Cortex of kidney (tissue), 1 donor: ENCODE measurements at places on chromosomes 1 and 21.

GRCh38 chr1:224380003-224380402 is 23.3 kb downstream of the CNIH4 start:
- no peak for DNase-seq

GRCh38 chr21:41152147-41152546 is 15.8 kb upstream of the BACE2 start:
- no peak for DNase-seq

DNA sequence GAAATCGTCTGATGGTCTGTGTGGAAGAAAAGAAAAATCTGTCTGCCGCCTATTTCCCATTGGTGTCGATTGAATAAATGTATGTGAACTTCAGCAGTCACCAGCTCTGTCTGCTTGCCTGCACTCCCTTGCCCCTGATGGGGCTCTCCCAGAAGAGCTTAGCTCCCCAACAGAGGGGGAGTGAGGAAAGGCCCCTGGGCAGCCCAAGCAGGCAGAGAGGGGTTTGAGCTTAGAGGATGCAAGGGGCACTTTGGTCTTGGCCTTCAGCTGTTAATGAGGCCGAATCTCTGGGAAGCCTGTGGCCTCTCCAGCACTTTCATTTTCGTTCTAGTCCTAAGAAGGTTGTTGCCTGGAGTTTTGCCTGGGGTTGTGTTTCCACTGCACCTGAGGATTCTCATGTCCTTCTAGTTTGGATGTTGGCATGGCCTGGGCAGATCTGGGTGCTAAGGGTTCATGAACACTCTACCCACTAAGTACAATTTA is 2.8 kb downstream of the FOXD2 start:
- DNase-seq, result no peak

- no peak for DNase-seq
Measured at GRCh38 chr1:85862456-85862855, 154.2 kb upstream of the ZNHIT6 start.

GRCh38 chr1:242147096-242147976 is 148.4 kb upstream of the MAP1LC3C start:
- no peak for DNase-seq

GRCh38 chr1:95903060-95903459 is 669.0 kb downstream of the RWDD3 start:
- no peak for DNase-seq

DNA sequence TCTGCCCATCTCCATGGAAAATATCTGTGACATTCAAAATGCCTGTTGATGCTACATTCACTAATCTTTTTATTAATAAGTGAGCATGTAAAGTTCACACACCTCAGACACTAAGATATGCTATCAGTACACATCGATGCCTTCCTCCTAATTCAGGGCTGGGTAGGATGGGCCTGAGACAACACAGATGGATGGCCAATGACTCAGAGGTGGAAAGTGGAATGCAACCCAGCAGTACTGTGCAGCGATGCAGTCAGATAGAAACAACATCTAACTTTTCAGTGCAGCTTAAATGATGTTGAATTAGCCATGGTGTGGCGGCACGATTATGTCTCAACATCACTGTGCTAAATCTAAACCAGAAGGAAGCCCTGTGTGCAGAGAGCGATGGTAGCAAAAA is 161.6 kb upstream of the KCNJ15 start:
- no peak for DNase-seq

- DNase-seq, result no peak
Measured at GRCh38 chr21:32087447-32087846, 191.4 kb downstream of the MIS18A start.

- no peak for DNase-seq
Measured at GRCh38 chr1:157941939-157942338, 51.5 kb upstream of the KIRREL1 start.

- no peak for DNase-seq
Measured at GRCh38 chr1:171468120-171468750, 17.1 kb upstream of the PRRC2C start.

DNA sequence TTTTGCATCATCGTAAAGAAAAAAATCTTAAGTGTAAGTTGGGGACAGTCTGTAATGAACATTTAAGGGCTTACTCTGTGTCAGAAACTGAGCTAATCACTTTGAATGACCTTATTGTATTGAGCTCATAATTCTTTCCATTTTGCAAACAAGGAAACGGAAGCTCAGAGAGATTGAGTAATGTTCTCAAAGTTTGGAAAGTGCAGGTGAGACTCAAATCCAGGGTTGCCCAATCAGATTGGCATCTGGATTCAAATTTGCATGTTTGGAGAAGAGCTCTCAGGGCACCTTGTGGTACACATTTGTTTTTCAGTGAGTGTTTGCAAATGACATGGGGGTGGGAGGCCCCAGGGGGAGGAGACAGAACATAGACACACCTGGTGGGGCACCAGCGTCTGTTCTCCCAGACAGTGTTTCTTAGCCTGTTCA is 8.0 kb downstream of the ALPL start:
- DNase-seq, result no peak

- no peak for DNase-seq
Measured at GRCh38 chr1:207647671-207648333, 2.9 kb downstream of the CR1L start.

DNA sequence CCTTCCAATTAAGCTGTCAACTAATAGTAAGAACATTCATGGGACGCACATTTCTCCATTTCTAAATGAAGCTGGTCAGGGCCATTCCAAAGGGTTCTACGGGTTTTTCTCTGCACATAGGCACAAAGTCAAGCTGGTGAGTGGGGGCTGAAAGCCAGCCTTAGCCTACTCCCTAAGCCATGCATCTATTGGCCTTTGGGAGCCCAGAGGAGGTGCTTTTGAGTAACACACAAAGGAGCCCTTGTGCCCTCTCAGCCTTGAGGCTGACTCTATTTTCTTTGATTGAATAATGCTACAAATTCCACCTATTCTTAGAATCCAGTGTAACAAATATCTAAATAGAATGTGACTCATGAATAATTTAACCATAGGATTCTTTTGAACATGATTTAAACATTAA is 73.6 kb downstream of the RGS13 start:
- DNase-seq, result no peak

GRCh38 chr1:177659281-177659680 is 310.6 kb downstream of the SEC16B start:
- no peak for DNase-seq

- DNase-seq, result no peak
Measured at GRCh38 chr1:9699361-9699760, 47.8 kb downstream of the PIK3CD start.

DNA sequence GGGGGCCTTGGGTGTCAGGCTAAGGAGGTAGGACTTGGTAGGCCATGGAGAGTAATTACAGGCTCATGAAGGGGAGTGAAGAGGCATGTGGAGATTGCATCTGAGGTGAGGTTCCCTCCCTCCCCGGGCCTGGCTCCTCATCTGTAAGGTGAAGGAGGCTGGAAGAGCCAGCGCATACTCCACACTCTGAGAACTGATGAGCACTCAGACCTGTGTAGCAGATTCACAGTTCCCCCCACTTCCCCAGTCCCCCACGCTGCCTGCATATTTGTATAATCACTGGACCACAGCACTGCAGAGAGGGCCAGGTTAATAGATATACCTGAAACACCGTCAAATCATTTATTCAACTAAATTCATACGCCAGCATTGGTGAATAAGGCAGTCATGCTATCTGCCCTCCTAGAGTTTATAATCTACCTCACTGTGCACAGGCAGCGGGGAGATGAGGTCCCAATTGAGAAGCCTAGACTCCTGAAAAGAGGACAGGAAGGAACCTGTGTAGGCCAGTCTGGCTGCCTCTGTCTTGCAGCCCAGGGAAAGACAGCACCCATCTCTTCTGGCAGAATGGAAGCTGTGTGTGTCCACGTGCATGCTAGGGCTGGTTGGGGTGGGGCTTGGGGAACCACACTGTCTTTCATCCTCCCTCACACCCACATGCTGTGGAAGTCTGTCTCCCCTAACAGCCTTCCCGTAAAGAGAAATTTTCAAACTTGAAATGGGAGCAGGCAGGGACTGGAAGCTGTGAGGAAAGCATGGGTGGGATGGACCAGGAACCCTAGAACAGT is 110.6 kb upstream of the ATP1A1 start:
- DNase-seq, result no peak

- no peak for DNase-seq
Measured at GRCh38 chr1:19273106-19273843, 15.3 kb downstream of the AKR7A3 start.

DNA sequence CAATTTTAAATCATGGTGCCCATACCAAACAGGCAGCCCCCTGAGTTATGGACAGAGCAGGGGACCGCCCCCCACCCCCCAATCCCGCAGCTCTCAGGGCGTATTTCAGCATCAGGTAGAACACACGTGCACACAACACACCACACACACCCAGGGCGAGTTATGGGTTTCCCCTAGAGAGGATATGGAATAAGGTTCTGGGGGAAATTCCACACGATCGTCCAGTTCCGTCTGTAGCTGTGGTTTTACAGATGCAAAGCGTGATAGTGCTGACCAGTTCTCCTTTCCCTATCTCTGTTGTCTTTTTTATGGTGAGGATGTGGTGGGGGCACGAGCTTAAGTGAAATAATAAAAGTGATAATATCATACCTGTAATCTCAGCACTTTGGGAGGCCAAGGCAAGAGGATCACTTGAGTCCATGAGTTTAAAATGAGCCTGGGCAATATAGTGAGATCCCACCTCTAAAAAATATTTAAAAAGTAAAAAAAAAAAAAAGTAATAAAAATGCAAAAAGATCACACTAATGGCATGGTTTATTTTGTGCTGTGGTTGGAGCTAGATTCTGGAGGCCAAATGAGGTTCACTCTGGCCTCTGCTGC is 25.1 kb downstream of the C2CD2 start:
- no peak for DNase-seq

DNA sequence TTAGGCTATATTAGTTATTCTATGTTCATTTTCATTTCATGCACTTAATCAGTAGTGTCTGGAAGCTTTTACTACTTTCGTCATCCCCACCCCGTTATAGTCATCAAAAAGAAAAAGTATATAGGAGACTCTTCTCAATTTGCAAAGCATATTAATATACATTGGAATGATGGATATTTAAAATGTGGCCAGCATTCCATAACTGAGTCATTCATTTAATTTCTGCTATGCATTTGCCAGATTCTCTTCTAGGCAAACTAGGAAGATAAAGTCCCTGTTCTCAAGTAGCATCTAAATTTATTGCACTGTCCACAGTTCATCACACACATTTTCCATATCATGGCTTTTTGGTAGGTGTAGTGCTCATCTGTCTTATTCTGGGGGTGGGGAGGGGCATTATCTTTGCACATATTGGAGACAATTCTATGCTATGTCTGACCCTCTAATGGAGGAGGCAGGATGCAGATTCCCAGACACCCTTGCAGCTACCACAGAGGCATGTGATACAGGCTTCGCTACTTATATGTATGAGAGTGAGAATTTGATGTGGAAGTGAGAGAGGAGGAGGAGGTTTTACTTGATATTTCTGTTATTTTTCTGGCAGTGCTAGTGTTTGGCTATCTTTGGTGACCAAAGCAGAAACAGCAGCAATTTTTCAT is 125.8 kb downstream of the CTH start:
- DNase-seq, result no peak

GRCh38 chr1:50156241-50157010 is 47.7 kb downstream of the ELAVL4 start:
- DNase-seq, result no peak

- no peak for DNase-seq
Measured at GRCh38 chr1:61448914-61449313, 276.0 kb downstream of the TM2D1 start.

DNA sequence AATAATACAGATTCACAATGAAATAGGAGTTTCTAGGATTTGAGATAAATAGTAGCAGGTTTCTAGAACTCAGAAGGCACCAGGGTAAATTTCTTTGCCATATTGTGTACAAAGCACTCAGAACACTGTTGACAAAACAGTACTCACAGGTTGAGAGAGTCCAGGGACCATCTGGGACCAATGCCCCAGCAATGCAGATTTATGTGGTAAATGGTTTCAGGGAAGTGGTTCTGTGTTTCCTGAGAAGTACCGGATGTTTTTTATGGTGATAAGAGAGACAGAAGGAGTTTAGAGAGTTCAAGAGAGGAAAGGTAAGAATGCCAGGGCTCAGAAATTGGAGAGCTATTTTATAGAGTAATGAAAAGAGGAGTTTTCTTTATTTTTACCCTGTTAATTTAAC is 29.6 kb upstream of the DIPK1A start:
- no peak for DNase-seq

GRCh38 chr1:42311138-42311537 is 23.9 kb downstream of the FOXJ3 start:
- DNase-seq, result no peak

GRCh38 chr1:228837817-228838716 is 102.8 kb downstream of the RHOU start:
- no peak for DNase-seq

- no peak for DNase-seq
Measured at GRCh38 chr1:164693564-164694359, 134.8 kb downstream of the PBX1 start.

DNA sequence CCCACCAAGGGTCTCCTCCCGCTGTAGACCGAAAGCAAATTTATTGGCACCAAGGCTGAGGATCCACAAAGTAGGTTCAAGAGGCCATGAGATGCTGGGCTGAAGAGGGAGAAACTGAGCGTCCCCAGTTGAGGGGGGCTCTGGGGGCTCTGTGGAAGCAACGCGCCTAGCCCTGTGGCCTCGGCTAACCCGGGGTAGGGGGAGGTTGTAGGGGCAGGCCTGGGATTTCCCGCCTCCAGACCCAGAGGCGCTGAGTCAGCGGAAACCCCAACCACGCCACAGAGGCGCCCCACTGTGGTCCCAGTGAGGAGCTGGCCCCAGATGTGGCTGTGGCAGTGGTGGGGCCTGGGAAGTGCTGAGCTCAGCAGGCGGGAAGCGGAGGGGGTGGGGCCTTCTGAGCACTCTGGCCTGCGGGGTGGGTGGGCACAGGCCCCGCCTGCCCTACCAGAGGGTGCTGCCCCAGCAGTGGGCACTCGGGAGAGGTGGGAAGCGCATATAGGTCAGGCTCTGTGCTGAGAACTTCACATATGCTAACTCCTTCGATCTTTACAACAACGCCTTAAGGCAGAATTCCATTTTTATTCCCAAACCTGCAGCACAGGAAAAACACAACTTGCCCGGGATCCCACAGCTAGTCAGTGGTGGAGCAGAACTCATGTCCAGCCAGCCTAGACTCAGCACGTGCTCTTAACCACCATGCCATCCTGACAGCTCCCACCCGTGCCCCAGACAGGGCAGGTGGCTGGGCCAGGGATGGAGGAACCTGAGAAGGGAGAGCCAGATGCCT is 1.5 kb upstream of the COL16A1 start:
- DNase-seq, result no peak

DNA sequence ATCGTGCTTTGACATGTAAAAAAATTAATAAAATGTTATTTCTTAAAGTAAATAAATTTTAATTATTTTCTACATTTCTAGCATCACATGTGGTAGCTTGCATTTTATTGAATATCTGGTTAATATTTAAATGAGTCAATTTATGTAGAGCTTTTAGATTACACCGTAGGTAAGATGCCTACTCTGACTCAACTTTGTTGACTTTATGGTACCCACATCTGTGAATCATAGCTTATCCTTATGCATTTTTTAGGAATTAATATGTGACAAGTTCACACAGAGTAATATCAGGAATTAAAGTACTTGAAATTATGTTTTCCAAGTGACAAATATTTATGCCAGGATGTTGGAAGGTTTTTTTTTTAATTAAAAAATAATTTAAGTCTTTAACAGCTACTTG is 120.7 kb downstream of the LEPR start:
- no peak for DNase-seq

GRCh38 chr1:160078512-160079195 is 2.7 kb upstream of the KCNJ9 start:
- no peak for DNase-seq
